ENCODE measurements at places on chromosomes 2 and 18.

DNA sequence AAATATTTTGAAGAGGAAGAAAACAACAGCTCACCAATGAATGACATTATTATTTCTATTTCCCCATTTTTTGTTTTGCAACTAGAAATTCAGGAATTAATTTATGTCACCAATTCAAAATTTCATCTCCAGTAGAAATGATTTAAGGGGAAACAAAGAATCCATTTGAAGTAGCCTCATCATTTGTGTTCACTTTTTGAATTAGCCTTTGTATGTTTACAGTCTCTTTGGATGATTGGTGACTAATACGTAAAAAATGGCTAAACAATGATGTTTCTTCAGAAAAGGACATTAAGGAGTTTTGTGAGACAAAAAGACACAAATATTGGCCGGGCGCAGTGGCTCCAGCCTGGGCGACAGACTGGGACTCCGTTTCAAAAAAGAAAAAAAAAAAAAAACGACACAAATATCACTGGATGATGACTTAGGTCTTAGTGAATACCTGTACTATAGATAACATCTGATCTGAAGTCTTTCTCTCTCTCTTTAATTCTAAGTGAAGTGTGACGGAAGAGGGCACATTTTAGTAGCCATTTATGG is 313.2 kb downstream of the PIK3C3 start:
- DNase-seq, result no peak

DNA sequence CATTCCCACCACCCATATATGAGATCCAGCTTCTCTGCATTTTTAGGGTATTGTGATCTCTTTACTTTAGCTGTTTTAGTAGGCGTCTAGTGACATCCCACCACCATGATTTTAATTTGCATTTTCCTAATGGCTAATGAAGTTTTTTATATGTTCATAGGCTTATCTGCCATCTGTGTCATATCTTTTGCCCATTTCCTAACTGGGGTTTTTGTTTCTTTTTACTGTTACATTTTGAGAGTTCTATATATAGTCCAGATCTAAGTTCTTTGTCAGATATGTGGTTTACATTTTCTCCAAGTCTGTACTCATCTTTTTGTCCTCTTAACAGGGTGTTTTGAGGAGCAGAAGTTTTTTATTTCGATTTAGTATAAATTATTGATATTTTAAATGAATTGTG is 39.6 kb downstream of the PTPN2 start:
- no peak for DNase-seq

DNA sequence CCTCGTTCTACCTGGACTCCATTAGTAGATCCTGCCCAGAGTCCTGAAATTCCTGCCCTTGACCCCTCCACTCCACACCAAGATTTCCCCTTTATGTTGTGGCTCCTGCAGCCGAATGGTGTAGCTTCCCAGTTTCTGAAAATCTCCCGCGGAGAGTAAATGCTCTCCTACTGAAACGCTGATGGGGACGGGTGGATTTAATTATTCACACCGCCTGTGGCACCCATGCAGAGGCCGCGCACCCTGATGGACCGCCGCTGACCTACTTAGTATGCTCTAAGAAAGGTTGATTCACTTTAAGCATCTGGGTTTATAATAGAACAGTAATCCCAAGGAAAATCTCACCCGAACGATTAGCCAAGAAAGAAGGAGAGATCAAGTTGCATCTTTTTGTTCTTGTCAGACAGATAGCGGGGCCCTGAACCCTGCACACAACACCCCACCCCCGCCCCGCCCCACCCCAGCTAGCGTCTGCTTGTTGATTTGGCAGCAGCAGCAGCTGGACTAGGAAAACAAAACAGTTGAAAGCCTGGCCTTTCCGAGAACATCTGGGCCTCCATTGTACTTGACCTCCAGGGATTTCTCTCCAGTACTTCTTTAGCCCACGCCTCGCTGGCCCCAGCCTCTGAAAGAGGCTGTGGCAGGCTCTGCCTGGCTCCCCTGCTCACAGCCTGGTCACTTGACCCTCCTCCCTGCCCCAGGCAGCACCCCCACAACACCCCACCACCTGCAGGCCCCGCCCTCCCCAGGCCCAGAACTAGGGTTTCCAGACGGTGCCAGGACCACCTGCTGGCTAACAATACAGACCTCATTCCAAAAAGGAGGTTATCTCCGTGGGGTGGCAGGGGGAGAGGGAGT is 53.6 kb downstream of the DPYSL5 start:
- DNase-seq, result no peak

DNA sequence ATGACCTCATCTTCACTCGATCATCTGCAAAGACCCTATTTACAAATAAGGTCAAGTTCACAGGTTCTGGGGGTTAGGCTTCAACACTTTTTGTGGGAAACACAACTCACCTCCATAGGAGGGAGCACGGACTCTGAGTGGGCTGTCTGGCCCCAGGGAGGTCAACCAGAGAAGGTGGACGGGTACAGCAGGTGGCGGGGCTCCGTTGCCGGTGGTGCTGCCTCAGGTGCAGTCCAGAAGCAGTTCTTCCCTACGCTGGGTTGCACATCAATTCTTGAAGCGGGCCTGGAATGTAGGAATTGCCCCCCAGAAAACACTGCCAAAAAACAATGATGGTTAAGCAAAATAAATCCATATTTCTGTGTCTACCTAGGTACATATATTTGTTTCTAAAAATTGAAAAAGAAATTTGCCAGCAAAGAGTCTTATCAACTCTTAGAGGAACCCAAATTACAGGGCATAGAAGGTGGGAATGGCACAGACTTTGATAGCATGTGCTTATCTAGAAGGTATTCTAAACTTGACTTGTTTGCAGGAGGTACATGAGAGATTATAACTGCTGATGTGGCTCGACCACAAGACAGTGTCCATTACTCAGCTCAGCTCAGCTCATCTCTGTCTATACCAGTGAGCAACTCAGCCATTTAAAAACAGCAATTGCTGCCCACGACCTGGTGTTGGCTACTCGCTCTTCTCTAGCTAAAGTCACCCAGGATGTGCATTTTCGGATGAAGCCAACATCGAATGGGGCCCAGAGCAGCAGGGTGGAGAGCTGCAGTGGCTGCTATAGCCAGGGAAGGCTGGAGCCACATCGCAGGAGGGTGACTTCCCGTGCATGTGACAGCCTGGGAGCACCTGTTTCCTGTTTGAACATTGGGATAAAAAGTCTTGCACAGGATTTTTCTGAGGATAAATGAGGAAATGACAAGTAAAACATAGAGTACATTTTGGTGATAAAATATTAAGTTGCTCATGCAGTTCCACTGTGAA is 128.7 kb downstream of the RNF144A start:
- no peak for DNase-seq

DNA sequence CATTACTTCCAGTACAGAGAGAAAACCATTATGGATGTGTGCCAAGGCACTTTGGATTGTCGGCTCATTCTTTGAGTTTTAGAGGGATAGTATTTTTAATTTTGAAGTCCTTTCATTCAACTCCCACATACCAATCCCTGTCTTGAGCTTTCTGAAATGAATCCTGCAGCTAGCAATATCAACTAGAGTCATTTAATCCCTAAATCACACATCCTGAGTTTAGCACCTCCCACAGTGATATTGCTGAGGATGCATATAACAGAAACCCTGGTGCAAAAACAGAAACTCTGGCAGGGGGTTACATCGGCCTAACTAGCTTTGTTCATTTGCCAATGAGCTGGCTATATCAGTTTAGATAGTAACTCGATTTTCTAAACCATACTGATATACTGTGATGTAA is 427.3 kb downstream of the LRP1B start:
- DNase-seq, result no peak

DNA sequence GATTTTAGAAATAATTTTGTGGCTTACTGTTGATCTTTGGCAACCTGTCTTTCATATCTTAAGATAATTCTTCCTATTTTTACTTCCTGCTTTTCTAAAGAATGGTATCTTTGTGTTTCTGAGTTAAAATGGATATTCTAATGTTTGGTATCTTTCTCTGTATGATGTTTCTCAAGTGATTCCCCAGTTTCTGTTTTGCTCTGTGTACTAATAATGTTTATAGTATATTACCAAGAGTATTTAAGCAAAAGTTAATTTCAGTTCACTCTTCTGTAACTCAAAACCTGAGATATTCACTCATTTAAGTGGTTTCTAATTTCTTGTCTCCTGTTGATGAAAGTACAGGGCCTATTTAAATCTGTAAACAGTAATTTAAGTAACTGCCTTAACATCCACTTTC is 58.3 kb downstream of the CCDC150 start:
- no peak for DNase-seq

- DNase-seq, result no peak
Measured at GRCh38 chr2:55452879-55453278, 33.2 kb upstream of the CCDC88A start.

- no peak for DNase-seq
Measured at GRCh38 chr2:121205321-121205942, 79.6 kb downstream of the TFCP2L1 start.

DNA sequence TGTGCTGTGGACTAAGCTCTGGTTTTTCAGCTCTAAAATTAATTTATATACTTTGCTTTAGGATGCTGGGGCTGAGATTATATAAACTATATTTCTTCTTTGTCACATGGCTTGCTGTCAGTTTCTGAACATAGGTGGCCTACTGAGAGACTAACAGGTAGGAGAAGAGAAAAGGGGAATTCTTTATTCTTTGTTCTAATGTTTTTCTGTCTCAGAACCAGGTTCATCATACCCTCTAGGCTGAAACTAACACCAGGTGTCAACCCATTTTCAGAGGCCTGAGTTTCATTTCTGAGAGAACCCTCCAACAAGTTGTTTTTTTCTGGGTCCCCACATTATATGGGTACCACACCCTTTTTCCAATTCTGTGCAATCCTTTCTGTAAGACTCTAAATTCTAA is 843.6 kb downstream of the TRIB2 start:
- no peak for DNase-seq

DNA sequence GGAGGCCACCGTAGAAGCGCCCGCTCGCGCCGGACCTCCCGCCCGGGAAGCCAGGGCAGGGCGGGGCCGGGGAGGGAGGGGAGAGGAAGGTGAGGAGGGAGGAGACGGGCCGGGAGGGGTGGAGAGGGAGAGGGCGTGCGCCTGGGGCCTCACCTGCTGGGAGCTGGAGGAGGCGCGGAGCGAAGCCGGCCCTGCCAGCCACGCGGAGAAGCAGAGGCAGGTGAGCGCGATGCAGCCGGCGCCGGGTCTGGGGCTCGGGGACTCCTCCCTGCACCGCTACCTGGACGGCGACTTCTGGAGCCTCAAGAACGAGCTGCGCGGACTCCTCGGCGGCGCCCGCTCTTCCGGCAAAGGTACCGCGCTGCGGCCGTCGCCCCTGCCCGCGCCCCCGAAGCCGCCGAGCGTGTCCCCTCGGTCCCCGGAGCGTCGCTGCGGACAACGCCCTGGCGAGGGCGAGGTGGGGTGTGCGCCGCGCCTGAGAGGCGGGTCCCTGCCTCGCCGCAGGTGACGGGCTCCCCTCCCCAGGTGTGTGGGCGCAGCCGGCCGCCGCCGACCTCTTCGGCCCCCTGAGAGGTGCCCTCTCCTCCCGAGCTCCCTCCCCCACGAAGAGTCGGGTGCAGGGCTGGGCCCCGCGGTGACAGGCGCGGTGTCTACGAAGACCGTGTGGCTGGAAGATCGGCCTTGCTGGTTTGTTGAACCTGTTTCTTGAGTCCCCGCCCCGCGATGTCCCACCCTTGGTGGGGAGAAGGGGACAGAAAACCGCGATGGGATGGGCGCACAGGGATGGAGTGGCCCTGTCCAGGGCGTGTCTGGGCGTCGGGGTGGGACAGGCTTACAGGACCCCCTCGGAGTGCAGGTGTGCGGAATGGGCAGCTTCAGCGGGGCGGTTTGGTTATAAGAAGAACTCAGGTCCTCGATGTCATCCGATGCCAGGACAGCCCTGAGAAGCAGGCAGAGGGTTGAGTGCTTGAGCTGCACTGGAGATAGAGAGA is at the start of gene ACOXL:
ACOXL (plus strand) TSS at position 152 of the 992 bp plus-strand sequence. CDS start 35,817 bp downstream, outside the sequence.
- DNase-seq, result no peak

GRCh38 chr2:64259312-64259711 is 115.1 kb upstream of the PELI1 start:
- DNase-seq, result no peak

GRCh38 chr18:61765097-61765496 is 127.7 kb downstream of the RNF152 start:
- DNase-seq, result no peak

GRCh38 chr2:159252905-159253304 is 33.6 kb downstream of the WDSUB1 start:
- no peak for DNase-seq

DNA sequence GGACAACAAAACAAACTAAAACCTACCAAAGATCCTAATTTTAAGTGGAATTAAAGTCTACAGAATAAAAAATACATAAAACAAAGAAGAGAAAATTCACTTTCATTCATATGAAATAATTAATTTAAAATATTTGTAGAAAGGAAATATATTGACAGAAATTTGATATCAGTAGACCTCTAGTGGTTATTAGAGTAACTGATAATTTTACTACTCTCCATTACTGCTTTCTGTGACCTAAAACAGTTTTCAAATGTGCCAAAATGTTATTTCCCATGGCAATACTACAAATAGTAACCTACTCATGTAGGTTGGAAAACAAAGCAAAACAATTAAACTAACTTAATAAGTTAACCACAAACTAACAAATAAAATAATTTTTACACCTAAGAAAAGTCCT is 147.1 kb downstream of the NOL4 start:
- no peak for DNase-seq

DNA sequence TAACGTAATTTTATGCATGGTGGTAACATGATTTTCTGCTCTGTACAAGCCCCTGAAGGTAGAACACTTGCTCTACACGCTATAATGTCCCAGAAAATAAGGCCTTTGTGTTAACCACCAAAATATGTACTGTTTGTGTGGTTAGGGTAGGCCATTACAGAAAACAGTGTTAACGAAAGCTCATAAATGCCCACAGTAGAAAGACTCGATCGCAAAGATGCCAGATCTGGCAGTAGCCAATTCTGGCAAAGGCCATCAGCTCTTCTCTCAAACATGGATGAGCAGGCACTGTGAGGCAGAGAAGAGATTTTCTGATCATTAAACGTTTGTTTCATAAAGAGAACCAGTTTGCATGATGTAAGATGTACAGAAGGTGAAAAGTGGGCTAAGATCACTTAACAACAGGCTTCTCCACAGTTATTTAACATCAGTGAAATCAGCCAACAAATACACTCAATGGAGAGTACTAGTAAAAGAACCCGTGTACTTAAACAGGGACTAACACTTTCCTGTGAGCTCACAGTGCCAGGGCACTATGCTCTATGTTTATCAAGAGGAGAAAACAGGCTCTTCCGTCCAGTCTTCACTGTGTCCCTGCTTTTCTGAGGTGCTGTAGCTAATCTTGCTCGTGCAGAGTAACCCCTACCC is 80.3 kb downstream of the SPRED2 start:
- DNase-seq, result no peak

GRCh38 chr18:44733069-44733753 is 52.5 kb downstream of the SETBP1 start:
- no peak for DNase-seq

- DNase-seq, result no peak
Measured at GRCh38 chr2:15858466-15858865, 81.9 kb upstream of the MYCN start.

- peak; percentile 5 for DNase-seq
Measured at GRCh38 chr2:57516698-57517340, 529.8 kb upstream of the VRK2 start.

Measured in stimulated activated naive CD4-positive, alpha-beta T cell (primary cell).